Gastroesophageal sphincter (tissue), 4 donors: ENCODE measurements at places on chromosomes 16 and 17. TPM values are rescaled to one million over a fixed set of nuclear protein-coding genes. Genes with fewer than 3 reads are reported as not detected.
A peak's percentile ranks its signal among the peaks of the same experiment; 100 is the strongest.

DNA sequence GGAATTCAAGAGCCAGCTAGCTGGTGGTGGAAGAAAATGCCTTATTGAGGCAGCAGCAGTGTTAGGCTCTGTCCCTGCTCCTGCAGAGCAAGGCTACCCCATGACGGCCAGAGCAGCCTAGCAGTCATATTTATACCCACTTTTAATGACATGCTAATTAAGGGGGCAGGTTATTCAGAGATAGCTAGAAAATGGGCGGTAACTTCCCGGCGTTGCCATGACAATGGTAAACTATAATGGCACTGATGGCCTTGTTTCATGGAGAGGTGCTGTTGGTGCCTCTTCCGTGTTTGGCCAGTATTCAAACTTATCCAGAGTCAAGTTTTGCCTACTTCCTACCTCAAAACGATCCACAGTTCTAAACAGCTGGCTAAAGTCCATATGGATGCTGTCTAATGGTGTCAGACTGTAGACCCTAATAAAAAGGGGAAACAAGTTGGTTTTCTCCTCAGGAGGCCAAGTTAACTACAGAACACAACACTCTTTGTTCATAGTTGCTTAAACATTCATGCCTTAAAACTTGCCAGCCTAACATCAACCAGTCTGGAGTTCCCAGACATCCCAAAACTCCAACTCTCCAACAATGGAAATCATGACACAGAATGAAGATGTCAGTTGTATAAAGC, 3.7 kb upstream of the SCNN1B start:
- ATAC-seq, result no peak

DNA sequence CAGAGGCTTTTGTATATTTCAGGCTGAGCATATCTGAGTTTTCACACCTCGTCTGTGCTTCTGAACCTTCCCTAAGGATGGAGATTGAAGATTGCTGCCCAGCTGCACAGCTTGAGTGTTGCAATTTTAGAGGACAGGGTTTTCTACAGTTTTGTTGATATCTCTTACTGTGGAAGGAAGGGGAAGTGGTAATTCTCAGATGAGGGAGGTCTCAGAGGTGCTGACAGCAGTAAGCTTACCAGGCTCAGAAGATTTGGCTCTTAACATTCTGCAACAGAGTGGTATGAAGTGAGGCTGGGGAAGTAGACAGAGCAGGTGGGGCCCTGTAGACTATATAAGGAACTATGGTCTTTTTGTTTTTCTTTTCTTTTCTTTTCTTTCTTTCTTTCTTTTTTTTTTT, 45.8 kb upstream of the ARHGAP17 start:
- ATAC-seq, result no peak

- no peak for ATAC-seq
These were observed 31.7 kb upstream of the NUDT16L1 start for GRCh38 chr16:4661661-4662060.

Gene FOXN1
- total RNA-seq, result not detected

DNA sequence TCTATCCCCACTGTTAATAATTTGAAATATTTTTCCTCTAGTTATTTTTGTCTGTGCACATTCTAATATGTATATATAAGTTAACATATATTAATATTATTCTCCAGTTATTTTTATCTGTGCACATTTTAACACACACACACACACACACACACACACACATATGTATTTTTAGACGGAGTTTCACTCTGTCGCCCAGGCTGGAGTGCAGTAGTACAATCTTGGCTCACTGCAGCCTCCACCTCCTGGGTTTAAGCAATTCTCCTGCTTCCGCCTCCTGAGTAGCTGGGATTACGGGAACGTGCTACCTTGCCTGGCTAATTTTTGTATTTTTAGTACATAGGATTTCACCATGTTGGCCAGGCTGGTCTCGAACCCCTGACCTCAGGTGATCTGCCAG, 12.7 kb downstream of the MIEN1 start:
- no peak for ATAC-seq

DNA sequence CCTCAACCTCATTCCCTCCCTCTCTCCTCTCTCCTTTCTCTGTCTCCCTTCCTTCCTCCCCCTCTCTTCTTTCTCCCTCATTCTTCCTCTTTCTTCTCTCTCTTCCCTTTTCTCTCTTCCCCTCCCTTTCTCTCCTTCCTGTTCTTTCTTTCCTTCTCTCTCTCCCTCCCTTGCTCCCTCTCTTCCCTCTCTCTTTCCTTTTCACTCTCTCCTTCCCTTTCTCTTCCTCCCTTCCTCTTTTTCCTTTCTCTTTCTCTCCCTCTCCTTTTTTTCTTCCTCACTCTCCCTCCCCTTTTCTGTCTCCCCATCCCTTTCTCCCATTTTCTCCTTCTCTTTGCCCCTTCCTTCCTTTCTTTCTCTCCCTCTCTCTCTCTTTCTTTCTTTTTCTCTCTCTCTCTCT, 7.9 kb upstream of the ELAC2 start:
- no peak for ATAC-seq

DNA sequence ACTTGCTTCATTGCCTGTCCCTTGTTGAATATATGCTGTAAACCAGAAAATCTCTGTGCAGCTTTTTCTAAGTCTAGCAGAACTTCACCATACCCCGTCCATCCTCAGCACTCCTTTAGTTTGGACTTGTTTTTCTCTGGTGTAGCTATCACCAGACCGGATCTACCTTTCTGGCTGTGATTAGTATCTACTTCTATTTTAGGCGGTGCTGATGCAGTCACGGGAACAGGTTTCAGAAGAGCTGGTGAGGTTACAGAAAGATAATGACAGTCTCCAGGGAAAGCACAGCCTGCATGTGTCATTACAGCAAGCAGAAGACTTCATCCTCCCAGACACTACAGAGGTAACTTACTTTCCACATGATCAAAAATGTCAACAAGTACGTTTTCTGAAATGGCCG, 46.4 kb downstream of the NUP88 start:
- no peak for ATAC-seq

GRCh38 chr16:67535201-67535600, 6.6 kb downstream of the RIPOR1 start:
- ATAC-seq, result no peak

DNA sequence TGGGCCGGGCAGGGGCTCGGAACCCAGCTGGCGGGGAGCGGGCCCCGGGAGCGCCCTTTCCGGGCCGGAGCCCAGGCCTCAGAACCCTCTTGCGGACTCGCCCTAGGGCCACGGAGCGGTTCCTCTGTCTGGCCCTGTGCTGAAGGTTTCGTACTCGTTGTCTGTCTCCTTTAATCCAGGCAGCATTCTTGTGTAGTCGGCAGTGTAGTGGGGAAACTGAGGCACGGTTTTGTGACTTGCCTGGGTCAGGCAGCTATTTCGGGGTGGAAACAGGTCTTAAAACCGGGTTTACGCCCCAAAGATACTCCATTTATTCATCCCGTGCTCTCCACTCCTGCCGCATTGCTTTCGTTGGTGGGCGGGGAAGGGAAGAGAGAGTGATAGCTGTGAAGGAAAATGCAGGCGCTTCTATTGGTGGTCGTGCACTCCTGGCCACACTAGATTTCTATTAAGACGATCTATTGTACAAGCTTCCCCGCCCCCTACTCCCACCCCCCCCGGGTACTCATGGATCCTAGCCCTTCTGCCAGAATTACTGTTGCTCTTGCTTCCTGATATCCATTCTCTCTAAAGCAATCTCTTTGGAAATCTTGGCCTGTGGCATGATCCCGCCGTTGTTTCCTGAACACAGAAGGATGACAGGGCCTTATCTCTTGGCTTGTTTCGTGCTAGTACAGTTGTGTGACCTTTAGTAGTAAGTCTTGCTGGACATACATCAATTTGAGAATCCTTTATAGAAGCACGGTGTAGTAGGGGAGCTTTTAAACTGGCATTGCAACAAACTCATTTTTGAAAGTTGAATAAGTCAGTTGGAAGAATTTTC, 751 bp downstream of the DCAF7 start:
- ATAC-seq, result no peak

DNA sequence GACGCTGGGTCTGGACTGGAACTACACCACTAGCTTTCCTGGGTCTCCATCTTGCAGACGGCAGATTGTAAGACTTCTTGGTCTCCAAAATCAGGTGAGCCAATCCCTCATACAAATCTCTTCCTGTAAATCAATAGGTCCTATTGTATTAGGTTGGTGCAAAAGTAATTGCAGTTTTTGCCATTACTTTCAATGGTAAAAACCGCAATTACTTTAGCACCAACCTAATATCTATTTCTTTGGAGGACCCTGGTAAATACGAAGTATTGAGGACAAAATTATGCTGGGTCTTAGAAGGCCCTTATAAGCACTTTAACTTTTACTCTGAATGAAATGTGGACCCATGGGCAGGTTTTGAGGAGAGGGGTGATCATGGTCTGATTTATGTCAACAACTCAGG, 330.6 kb upstream of the C16orf82 start:
- ATAC-seq, result no peak

DNA sequence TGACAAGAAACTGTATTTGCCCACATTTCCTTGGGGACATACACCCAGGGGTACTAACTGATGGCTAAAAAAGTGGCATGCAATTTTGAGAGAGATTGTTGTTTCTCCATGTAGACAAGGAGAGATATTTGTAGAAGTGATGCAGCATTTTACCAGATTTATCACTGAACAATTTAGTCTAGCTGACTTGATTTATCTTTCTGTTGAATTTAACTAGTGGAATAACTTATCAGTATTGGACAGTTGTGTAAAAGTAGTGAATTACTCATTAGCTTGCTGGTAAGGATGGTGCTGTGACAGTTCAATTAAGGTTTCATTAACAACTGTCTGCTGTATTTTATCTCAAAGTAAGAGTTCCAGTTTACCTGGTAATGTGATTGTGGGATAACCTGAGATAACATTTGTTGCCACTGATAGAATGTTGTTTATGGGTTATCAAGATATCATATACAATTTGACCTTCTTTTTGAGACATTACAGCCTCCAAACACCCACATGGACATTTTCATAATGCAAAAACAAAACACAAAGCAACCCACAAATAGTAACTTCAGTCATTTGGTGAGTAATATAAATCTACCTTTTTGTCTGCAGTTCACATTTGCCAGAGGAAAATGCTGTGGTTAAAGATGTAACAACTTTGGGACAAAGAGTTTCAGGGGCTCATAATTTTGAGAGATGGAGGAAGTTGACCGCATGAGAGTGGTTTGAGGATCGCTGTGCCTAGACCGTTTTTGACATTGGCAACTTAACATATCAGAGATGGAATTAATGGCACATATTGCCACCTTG, 3.8 kb downstream of the NLK start:
- ATAC-seq, result no peak

GRCh38 chr16:187330-187729, 7.1 kb downstream of the HBQ1 start:
- ATAC-seq, result peak; percentile 22

- ATAC-seq, result no peak
These were observed 169.7 kb upstream of the CACNG5 start for GRCh38 chr17:66665194-66665593.

- no peak for ATAC-seq
These were observed 473.2 kb upstream of the SALL1 start for GRCh38 chr16:51624080-51624775.

DNA sequence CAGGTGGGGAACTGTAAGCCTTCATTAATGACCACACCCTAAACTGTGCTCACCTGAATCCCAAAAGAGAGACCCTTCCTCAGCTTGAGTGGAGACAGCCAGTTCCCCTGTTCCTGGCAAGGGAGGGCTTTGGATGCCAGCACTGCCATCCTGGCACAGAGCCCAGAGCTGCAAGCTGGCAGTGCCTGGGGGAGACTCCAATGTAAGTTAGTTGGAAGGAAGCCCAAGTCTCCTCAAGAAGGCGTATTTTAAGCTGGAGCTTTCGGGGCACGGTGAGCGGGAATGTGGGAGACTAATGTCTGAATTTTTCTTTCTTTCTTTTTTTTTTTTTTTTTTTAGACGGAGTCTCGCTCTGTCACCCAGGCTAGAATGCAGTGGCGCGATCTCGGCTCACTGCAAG, 4.7 kb downstream of the CDC42EP4 start:
- no peak for ATAC-seq

Gene MYOCD
- 138 TPM for total RNA-seq

DNA sequence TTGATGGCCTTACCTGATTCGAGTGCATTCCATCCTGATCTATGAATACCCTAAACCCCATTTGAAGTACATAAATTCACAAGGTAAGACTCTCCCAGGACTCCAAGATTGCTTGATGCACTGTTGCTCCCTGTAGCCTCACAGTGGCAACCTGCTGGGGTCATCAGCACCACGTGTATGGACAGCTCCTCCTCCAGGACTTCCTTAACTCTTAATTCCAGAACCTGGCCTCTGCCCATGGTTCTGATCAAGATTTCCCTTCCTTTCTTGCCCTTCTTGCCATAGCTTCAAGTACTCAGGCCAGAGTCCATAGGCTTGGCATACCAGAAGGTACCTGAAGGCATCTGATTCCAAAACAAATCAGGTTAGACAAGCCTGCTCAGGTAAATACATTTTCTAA, 34.0 kb upstream of the NLK start:
- no peak for ATAC-seq

GRCh38 chr17:21817791-21818364, 125.6 kb downstream of the KCNJ18 start:
- ATAC-seq, result no peak

Gene RASL10B
- total RNA-seq, result 15.6 TPM

Gene CDIP1
- 18.3 TPM for total RNA-seq

DNA sequence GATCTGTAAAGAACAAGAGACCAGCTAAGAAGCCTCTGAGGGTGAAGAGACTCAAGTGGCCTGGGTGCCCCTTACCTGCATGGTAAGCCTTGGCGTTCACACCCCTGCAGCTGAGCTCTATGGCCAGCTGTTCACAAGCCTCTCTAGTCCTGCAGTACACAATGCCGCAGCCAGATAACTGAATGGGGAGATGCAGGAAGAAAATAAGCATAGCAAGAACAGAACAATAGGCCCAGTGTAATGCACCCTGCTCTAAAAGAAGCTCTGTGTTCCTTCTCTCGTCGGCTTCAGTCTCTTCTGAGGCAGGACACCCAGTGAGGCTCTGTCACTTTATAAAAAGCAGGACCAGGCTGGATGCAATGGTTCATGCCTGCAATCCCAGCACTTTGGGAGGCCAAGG, 5.4 kb downstream of the RECQL5 start:
- ATAC-seq, result no peak

Gene SCARF1
- 15.3 TPM for total RNA-seq

- no peak for ATAC-seq
These were observed 55.1 kb downstream of the RPTOR start for GRCh38 chr17:80599546-80600305.

DNA sequence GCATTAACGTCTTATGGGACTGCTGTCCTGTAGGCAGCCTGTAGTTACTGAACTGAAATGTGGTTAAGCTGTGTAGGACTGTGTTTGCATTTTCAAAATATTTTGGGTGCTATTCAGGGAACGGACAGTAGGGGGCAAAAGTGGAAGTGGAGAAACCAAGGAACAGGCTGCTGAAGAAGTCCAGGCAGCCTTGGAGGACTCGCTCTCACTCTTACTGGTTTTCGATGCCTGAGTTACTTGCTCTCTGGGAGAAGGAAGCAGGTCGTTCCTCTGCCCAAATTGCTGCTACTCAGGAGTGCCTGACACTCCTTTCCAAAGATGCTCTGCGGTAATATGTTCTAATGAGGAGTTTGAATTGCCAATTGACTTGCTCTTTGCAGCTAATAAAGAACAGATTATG, 64.5 kb upstream of the RBFOX1 start:
- ATAC-seq, result no peak

Gene MT4
- total RNA-seq, result not detected

- no peak for ATAC-seq
These were observed 3.3 kb upstream of the LAT start for GRCh38 chr16:28981517-28981916.

- ATAC-seq, result no peak
These were observed 16.5 kb upstream of the PHAF1 start for GRCh38 chr16:67093098-67093726.

GRCh38 chr16:60204181-60204580, 1470.1 kb upstream of the GOT2 start:
- no peak for ATAC-seq

- no peak for ATAC-seq
These were observed 143.9 kb downstream of the CCDC182 start for GRCh38 chr17:57601143-57601735.
